Stimulated activated CD4-positive, alpha-beta T cell treated with anti-CD3 and anti-CD28 coated beads, Interleukin-12 subunit alpha, Interleukin-12 subunit beta, amount 100 ng/mL, for 48 hours (primary cell): ENCODE measurements at places on chromosomes 4 and X.

DNA sequence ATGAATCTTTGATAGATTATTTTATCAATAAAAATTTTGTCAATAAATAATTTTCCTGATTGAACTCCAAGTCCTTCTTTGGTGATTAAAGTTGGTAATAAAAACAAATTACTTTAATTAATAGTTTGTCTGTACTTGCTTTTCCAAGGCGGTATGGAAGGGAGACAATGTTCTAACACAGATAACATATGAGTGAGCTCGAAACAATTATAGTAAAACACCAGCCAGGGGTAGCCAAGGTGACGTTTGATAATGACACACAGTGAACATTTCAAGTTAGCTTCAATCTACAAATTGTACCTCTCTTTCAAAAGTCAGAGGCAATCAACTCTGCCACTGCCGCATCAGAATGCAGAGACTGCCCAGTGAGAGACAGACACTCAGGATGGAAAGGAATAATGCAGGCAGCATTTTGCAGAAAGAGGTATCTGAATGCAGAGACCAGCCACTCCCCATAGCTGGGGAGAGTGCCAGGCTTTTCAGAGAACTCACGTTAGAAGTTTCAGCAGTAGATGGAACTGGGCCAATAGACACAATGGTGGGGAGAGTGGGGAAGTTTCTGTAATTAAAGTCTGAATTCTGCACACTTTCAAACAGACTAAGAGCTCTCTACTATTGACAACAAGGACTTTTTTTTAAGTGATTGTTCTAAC, 18.1 kb upstream of the ATOH1 start:
- no peak for DNase-seq

- no peak for DNase-seq
Observed at GRCh38 chrX:118698516-118699170, 28.8 kb upstream of the IL13RA1 start.

DNA sequence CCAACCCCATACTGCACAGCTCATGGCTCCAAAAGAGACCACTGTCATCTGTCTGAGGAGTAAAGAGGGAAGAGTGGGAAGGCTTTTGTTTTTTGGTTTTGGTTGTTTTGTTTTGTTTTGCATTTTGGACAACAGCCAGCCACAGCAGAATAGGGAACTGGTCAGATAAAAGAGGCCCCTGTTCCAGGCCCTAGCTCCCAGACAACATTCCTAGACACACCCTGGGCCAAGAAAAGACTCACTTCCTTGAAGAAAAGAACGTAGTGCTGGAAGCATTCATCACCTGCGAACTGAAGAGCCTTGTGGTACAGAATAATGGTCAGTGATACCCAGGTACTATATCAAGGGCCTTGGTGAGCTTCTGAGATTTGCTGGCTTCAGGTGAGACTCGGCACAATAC, 619.4 kb upstream of the SPANXN1 start:
- DNase-seq, result no peak

GRCh38 chrX:40807384-40807783, 72.0 kb upstream of the MED14 start:
- no peak for DNase-seq

GRCh38 chr4:153943738-153944415, 155.0 kb upstream of the SFRP2 start:
- no peak for DNase-seq

GRCh38 chr4:100708776-100709175, 191.0 kb upstream of the EMCN start:
- no peak for DNase-seq

GRCh38 chrX:57595381-57595811, 3.6 kb downstream of the ZXDB start:
- no peak for DNase-seq

DNA sequence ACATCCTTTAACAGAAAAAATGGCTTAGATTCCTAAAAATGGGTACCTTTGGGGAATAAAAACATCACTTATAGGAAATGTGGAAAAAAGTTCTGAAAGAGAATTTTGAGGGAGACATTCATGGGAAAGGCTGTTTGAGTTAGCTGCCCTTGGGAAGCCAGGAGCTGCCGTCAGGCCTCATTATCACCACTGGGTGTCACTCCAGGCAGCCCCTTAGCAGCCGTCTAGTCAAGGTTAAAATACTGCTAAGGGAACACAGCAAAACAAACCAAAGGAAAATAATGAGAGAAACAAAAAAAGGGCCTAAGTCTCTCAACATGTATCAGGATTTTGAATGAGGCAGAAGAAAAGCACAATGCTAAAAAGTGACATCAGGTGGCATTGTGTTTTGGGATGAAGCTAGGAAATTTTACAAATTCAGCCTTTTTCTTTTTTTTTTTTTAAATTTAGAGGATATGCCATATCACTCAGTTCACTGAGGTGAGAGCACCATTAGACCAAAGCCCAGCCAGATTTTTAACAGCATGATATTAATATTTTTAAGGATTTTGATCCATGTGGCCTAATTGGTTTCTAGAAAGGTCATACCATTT, 235.3 kb downstream of the GPAT3 start:
- DNase-seq, result no peak

- DNase-seq, result no peak
Observed at GRCh38 chrX:135544338-135544948, 24.0 kb downstream of the INTS6L start.

GRCh38 chr4:55617587-55618197, 18.4 kb downstream of the NMU start:
- no peak for DNase-seq

DNA sequence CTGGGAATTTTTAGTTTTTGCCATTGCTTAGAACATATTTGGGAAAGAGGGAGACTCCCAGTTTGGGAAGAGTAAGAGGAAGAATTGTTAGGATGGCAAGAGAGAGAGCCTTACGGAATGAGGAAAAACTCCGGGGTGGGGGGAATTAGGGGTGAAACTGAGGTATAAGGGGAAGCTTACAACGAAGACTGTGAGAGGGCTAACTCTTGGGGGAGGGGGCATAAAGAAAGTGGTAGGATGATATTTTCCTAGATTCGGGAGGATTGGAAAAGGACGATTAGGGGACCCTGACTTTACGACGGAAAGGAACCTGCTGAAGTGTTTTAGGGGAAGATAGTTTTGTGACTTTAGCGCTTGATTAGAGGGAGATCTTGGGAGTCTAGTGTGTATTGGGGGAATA, 86.2 kb upstream of the HPRT1 start:
- no peak for DNase-seq

DNA sequence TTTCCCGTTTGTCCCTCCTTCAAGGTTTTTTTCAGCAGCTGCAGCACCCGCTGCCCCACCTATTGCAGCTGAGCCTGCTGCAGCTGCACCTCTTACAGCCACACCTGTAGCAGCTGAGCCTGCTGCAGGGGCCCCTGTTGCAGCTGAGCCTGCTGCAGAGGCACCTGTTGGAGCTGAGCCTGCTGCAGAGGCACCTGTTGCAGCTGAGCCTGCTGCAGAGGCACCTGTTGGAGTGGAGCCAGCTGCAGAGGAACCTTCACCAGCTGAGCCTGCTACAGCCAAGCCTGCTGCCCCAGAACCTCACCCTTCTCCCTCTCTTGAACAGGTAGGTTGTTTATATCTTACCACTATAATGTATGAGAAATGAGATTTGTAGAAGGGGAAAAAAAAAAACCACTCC, 4.5 kb downstream of the PRR27 start:
- no peak for DNase-seq

- DNase-seq, result no peak
Observed at GRCh38 chrX:29545878-29546277, 669.5 kb upstream of the MAGEB2 start.

DNA sequence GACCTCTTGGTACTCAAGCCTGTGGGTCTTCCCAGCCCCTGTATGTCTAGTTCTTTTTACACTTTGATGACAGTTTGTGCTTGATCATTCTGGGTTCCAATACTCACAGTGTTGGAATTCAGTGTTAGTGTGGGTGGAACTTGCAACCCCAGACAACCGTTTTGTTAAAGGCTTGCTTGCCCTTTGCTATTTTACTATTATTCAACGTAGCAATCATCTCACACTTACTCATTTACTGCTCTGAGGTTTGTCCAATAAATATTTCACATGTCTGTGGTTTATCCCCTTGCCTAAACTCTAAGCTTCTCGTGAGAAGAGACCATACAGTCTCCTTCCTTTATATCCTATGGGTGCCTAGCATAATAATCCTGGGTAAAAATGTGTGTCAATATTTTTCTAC, 15.3 kb downstream of the CCNG2 start:
- no peak for DNase-seq

GRCh38 chr4:2950221-2950989, 12.8 kb downstream of the NOP14 start:
- no peak for DNase-seq

- DNase-seq, result no peak
Observed at GRCh38 chrX:17409566-17410290, 34.7 kb downstream of the NHS start.

DNA sequence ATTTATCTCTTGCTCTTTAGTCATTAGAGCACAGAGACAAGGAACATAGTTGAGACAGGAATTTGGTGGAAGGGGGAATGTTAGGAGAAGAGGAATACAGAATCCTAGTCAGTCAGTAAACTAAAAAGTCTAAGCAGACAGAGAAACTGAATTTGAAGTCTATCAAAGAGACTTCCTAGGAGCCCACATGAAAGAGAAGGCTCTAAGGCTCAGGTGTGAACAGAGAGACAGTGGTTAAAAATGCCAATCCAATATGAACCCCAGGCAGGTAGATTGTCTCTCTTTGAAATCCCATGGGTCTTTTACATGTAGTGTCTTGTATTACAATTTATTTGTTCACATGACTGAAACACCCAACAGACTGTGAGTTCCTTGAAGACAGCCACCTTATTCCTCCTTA, 77.8 kb upstream of the NFKB1 start:
- no peak for DNase-seq

DNA sequence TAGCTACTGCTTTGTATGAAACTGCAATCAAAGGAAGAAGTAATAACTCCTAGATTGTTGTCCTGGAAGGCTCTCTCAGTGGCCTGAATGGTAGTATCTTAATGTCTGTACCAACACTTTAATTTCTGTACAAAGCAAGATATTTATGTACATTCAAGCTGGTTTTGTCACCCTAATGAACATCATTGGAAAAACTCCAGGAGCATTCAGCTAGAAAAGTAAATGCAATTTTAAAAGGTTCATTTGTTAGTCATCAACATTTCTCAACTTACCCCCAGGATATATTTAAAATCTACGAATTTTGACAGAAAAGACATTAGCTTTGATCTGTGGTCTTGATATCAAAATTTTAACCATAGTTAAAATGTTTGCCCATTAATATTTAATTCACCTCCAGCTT, 80.0 kb upstream of the FGF13 start:
- no peak for DNase-seq

DNA sequence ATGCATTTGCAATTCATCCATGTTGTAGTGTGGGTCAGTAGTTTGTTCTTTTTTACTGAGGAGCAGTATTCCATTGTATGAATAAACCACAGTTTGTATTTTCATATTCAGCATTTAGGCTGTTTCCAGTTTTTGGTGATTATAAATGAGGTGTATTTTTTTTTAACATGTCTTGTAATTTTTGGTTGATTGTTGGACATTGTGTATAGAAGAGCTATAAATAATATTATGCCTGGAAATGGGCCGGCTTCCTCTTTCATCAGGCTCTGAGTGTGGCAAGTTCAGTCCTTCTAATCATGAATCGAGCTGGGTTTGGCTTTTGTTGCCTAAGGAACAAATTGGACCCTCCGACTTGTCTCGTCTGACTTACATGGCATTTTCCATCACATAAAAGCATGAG, 115.7 kb downstream of the PSAPL1 start:
- no peak for DNase-seq

DNA sequence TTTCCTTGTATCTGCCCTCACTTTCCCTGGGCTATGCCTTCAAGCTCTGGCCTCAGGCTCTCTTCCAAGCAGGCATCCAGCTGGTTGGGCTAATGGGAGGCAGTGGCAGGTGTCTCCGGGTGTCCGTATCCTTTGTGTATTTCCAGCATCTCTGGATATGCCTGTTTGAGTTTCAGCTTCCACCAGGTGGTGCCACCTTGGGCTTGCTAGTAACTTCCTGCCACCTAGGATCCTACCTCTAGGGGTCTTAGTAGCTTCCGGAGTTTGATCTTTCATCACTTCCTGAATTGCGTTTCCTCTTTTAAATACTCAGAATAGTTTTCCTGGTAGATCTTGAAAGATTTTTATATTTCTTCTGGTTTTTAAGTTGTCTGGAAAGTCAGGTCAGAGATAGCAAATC, 23.2 kb upstream of the ANOS1 start:
- DNase-seq, result no peak

- no peak for DNase-seq
Observed at GRCh38 chr4:146255874-146256273, 41.5 kb downstream of the REELD1 start.
